ENCODE measurements at places on chromosomes 7 and 10. TPM values are rescaled to one million over a fixed set of nuclear protein-coding genes. Genes with fewer than 3 reads are reported as not detected.

DNA sequence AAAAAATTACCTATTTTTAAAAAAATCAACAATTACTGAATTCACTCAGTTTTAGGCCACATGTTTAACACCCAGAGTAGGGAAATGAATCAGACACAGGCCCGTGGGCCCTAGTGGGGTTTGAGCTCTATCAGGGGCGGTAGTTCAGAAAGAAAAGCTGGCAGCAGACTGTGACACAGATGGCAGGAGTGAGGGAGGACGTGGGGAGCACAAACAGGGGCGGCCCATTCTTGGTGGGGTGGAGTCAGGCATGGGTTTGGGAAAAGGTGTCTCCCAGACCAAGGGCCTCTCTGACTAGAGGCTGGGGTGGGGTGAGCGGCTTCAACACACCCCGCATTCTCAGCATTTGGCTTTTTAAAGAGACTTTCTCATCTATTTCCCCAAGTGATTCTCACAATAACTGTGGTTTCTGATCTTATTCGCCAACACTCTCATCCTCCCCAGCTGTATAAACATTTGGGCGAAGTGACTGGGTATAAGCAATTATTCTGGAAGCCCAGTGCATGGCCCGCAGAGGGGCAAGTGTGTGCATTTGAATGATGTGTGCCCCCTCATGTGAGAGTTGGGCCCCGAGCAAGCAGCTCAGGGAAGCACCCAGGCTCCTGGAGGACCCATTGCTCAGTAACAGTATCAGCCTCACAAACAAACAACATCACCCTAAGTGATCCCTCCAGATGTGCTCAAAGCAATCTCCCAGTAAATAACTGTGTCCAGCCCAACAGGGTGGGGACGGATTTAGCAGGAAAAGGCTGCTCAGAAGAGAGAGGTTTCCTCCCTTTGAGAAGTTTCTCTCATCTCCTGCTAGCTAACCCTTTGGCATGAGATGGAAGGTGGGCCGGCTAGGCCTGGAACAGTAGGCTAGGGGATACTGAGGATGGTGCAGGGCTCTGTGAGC lies 437.6 kb upstream of the ZMIZ1 start:
- DNase-seq = no peak

Gene PROSER2
- 7.3 TPM for total RNA-seq

GRCh38 chr7:150375662-150376521 lies 3.2 kb upstream of the ZNF775 start:
- DNase-seq = peak; percentile 4

DNA sequence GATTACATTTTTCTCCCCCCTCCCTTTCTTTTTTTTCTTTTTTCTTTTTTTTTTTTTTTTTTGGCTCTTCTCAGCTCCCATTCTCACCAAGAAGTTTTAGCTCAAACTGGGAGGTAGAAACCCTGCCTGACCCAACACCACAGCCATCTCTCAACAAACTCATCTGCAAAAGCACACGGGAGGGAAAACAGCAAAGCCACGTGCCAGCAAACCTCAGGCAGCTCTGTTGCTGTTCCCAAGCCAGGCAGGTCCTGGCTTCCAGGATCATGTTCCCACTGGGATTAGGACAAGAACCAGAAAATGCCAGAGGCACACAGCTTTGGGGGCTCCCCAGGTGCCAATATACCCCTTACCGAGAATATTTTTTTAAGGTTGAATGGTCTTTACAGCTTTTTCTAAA lies 56.7 kb downstream of the ITIH5 start:
- no peak for DNase-seq
